Right kidney (tissue), 9 donors: ENCODE measurements at places on chromosomes 12 and 14.

GRCh38 chr14:103552011-103552845 lies 10.2 kb downstream of the BAG5 start:
- DNase-seq = no peak

GRCh38 chr12:70637303-70638085 lies at the start of gene PTPRB:
TSS of gene PTPRB (minus strand) at chr12:70637429. CDS start at chr12:70637395, 34 bp downstream.
- DNase-seq = no peak

DNA sequence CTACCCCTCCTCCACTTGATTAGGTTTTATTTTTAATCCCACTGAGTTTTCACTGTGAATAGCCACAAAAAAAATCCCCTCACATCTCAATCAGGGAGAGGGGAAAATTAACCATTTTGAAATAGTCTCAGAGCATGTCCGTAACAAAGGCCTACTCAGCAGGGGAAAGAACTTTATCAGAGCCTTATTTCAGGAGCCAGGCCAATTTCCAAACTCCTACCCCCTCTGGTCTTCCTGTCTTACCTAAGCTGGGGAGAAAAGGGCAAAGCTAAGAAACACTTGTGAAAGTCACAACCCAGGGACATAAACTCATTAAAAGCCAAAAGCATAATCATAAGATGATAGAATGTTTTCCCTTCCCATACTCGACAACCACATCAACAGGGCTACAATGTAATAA lies 260.3 kb upstream of the DIO3 start:
- no peak for DNase-seq

DNA sequence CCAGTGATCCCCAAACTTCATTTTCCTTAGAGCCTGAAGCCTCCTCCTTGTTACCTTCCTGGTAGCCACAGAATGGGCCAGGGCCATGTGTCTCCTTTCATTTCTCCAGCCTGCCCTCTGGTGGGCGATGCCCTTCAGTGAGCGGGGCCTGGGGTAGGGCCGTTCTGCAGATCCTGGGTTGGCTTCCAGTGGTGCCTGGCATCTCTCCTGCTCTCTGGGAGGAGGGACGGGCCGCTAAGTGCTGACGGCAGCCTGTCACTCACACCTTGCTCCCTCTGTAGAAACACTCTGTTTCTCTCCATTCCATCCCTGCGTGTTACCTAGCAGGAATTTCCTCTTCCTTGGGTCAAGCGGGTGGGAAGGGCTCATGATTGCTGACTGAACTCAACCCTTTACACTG lies 232.1 kb downstream of the CACNA1C start:
- peak; percentile 53 for DNase-seq

- DNase-seq = no peak
Measured at GRCh38 chr14:67952786-67953185, 133.2 kb downstream of the RAD51B start.

GRCh38 chr12:47808574-47809365 lies 10.9 kb downstream of the HDAC7 start:
- DNase-seq = no peak

DNA sequence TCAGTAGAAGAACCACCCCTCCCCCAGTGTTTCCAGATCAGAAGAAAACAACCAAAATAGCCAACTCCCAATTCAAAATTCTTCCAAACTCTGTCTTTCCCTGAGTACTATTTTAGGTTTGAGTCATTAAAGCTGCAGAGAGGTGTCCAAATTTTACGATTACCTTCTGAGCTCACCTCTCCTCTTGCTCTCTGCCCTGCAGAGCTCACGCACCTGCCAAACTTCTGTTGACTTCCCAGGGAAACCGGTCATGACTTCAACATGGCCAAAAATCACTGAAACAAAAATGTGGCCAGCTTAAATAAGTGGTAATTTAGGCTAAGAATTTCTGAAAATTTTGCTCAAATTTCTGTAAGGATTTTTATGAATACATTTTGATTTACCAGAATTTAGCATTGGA lies 70.9 kb upstream of the OTX2 start:
- no peak for DNase-seq

GRCh38 chr12:52837781-52838608 lies 3.9 kb upstream of the KRT79 start:
- no peak for DNase-seq

DNA sequence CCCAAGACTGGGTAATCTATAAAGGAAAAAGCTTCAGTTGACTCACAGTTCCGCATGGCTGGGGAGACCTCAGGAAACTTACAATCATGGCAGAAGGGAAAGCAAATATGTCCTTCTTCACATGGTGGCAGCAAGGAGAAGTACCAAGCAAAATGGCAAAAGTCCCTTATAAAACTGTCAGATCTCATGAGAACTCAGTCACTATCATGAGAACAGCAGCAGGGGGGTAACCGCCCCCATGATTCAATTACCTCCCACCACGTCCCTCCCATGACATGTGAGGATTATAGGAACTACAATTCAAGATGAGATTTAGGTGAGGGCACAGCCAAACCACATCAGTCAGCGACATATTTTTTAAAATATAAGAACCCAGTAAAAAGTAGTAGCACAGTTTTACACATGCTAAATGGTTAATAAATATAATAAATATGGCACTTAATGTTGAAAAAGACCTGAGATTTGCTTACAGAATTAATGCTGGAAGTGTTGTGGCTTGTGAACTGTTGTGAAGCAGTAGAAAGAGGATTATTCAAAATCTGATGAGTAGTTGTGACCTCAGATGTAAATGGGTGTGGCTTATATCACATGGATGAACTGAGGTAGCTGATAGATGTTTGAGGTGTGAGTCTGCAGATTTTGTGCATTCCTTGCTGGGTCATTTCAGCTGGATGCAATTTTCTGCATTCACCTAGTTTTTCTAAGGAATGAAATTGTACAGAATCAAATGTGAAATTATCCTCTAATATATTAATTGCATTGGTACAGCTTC lies 46.9 kb upstream of the CHPT1 start:
- DNase-seq = no peak

DNA sequence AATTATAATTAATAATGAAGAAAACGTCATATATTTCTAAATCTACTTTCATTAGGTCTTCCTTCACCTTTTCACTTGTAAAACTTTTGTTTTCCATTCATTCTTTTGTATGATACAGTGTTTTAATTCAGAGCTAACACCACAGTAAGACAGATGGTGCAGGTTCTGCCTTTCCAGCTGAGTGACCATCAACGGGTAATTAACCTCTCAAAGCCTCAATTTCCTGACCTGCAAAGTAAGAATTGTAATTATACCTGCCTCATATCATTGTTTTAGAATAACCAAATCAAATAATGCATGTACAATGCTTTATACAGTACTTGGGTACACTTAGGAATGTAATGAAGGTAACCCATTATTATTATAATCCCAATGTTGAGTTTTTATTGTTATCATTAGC lies 157.6 kb downstream of the FOXA1 start:
- no peak for DNase-seq

GRCh38 chr14:31122098-31122611 lies 85.4 kb downstream of the HECTD1 start:
- DNase-seq = no peak

GRCh38 chr12:38903596-38903995 lies 1.8 kb downstream of the CPNE8 start:
- no peak for DNase-seq

- no peak for DNase-seq
Measured at GRCh38 chr14:68806526-68807147, 13.8 kb upstream of the ZFP36L1 start.

DNA sequence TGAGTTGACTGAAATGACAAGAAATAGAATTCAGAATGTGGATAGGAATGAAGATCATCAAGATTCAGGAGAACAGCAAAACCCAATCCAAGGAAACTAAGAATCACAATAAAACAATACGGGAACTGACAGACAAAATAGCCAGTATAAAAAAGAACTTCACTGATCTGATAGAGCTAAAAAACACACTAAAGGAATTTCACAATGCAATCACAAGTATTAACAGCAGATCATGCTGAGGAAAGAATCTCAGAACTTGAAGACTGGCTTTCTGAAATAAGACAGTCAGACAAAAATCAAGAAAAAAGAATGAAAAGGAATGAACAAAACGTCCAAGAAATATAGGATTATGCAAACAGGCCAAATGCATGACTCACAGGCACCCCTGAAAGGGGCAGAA lies 15.3 kb upstream of the OR5AU1 start:
- no peak for DNase-seq

DNA sequence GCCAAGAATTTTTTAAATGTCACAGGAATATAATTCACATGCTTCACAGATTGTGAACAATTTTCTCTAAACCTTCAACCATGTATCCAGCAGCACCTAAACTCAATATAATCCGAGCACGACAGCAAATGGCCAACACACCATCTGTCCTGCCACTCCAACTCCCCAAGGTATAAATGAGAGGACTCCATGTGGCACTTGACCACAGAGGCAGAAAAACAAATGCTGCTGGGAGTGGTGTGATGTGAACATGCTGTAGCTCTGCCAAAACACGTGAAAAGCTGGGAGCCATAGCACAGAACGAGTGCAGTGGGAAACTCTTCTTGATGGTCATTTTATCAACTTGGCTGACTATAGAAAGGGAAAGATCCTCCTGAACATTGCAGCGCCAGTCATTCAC lies 70.9 kb downstream of the LLPH start:
- no peak for DNase-seq

GRCh38 chr14:68884031-68885030 lies 91.5 kb upstream of the ZFP36L1 start:
- DNase-seq = no peak

DNA sequence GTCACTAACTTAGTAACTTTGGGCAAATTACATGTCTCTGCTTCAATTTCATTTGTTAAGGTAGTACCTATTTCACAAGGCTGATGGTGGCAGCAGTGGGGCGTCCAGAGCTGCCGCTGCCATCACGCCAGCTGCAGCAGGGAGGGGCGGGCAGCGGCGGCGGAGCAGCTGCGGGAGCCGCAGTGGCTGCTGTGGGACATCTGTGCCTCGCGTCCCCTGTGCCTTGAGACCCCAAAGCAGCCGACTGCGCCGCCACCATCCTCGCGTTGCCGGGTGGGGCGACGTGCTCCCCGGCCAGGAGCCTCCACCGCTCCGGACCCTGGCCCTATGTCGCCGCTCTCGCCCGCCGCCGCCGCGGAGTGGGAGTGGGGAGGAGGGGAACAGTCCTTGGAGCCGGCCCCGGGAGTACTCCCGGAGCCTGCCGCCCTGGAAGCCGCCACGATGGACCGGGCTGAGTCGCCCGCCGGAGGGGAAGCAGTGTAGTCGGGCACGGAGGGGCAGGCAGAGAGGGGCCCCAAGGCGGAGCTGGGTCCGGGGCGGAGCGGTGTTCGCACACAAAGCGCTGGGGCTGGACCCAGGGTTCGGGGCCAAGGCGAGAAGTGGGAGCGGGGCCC lies 51.4 kb downstream of the A2M start:
- DNase-seq = peak; percentile 97

DNA sequence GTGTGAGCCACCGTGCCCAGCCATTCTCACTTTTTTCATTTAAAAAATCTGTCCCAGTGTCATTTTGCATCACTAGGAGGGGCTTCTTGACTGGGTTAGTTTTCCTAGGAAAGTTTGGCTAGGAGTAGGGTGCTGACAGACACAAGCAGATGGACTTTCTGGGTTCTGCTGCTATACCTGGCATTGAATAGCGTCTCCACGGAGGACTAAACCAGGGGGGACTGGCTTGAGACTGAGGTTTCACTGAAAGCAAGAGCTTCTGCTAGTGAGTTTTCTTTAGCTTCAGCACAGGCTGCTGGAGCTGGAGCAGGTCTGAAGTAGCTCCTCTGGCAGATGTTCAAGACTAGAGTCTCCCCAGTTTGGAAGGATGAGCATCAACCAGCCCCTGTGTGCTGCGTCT lies 1.4 kb downstream of the SLC10A1 start:
- DNase-seq = no peak

DNA sequence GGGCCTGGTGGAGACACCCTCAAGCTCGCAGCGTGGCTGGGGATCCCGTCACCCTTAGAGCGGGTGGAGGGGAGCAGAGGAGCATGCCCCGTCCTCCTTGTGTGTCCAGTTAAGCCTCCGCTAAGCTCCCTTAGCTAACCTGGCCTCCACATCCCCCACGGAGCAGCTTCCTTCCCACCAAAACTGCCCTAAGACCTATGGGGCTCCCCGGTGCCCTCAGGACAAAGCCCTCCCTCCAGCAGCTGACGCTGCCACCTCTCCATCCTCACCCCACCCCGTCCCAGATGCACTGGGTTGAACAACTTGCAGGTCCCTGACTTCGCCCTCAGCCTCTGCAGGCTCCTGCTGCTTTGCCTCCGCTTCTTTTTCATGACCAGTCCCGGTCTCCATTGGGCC lies 4.0 kb downstream of the AHNAK2 start:
- no peak for DNase-seq

GRCh38 chr14:34012978-34013720 lies 62.3 kb upstream of the EGLN3 start:
- DNase-seq = no peak

- no peak for DNase-seq
Measured at GRCh38 chr14:78967111-78967809, 797.1 kb downstream of the NRXN3 start.

GRCh38 chr12:120224304-120225199 lies 23.6 kb upstream of the RPLP0 start:
- DNase-seq = no peak

DNA sequence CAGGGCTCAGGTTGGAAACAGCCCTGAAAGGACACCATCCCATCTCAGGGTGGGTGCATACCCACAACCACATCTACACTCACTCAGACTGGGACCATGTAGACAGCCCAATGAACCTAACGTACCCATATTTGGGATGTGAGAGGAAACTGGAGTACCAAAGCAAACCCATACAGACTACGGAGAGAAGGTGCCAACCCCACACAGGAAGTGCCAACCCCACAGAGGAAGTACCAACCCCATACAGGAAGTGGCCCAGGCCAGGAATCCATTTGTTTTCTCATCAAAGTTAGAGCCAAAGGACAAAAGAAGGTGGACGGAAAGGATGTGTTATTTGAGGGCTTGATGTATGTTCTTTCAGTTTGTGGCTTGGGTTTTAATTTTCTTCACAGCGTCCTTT lies 19.5 kb upstream of the SPIC start:
- no peak for DNase-seq

DNA sequence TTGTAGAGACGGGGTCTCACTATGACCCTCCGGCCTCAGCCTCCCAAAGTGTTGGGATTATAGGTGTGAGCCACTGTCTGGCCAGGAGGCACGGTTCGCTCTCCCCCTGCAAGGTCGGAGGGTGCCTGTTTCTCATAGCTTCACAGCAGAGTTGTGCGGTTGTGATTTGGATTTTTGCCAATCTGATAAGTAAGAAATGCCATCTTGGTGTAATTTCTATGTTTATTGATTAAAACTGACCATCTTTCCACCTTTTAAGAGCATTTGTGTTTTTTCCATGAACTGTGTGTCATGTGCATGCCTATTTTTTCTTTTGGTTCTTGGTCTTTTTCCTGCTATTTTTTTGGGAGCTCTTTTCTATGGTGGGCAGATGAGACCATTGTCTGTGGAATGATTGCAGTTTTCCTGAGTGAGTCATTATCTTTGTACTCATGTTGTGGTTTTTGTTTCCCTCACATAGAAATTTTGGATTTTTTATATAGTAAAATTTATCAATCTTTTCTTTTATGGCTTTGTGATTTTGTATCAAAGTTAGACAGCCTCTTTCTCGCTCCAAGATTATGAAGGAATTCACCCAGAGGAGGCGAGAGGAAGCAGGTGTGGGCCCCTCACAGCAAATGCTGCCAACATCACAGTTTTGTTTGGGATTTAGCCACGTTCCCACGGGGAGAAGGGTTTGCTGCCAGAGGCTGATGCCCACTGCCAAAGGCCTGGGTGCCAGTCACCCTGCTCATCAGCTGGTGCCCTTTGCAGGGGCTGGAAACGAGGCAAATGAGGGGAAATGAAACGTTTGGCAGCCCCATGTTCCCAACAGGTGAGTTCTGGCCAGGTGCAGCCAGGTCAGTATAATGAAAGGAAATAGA lies 47.2 kb downstream of the RFX4 start:
- no peak for DNase-seq

- no peak for DNase-seq
Measured at GRCh38 chr14:88698651-88699050, 94.1 kb downstream of the EML5 start.

- DNase-seq = no peak
Measured at GRCh38 chr12:129873833-129874208, 30.0 kb downstream of the TMEM132D start.
